Lung microvascular endothelial cell (primary cell): ENCODE measurements at places on chromosomes 7 and 10. TPM values are rescaled to one million over a fixed set of nuclear protein-coding genes. Genes with fewer than 3 reads are reported as not detected.

GRCh38 chr7:101108961-101109360 lies 17.9 kb upstream of the SERPINE1 start:
- no peak for DNase-seq

DNA sequence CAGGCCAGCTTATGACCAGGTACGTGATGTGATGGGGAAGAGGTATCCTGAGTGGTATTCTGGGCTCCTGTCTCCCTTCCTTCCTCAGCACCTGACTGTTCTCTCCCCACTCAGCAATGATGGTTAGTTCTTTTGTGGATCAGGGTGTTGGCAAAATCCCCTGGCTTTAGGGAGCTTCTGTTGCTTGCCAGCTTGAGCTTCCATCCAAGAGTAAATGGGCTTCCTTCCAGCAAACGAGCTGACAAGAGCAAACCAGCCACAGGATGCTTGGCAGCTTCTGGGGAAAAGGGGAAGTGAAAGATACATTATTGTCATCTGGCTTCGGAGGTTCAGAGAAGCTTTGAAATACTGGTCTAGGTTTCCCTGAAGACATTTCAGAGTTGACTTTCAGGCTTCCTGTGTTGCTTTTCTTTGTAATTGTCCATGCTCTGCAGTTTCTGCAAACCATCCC lies 5.2 kb downstream of the DUSP5 start:
- peak; percentile 75 for DNase-seq

DNA sequence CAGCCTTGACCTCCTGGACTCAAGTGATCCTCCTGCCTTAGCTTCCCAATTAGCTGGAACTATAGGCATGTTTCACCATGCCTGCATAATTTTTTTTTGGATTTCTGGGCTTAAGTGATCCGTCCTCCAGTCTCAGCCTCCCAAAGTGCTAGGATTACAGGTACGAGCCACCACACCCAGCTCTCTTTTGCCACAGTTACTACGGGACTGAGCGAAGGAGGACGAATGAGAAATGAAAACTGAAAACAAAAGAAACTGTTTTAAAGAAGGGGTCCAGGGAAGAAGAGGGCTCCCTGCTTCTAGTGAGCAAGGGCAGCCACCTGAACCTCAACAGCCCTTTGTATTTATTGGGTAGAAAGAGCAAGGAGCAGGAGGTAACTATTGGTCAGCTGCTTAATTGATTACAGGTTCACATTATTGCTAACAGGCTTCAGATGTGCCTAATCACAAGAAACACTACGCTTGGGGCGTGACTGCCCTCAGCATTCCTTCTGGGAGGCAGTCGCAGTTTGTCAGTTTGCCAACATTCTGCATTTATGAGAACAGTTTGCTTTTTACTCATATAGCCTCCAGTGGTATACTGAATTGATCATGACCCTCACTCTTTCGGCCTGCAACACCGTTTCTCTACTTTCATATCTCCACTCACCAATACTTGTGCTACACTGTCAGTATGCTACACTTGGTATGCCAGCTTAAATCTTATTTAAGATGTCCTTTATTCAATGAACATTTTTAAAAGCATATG lies 676.8 kb downstream of the DNAJB9 start:
- DNase-seq: no peak

The VWDE gene
- total RNA-seq: under 0.01 TPM in 1 of 2 replicates, not detected in the other

GRCh38 chr10:48804740-48805182 lies 120.1 kb downstream of the WDFY4 start:
- no peak for DNase-seq

- DNase-seq: no peak
Observed at GRCh38 chr7:137276189-137276588, 67.3 kb downstream of the PTN start.

The SPDYE9 gene
- not detected in 2 replicates for total RNA-seq

DNA sequence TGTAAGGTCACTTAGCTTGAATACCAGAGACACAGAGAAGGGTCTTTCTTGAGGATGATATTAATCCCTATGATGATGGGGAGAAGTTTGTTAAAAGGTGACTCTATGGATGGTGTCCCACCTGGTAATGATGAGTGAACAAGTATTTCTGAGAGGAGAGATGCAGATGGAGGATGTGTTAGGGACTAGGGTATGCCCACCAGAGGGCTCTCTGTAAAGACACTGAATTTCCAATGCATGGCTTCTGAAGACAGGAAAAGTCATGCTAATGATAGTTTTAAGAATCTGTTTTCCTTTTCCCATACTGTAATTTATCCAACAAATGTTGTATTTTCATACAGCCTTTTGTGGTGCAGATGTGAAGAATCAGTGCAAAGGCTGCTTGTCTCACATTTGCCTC lies 1250.9 kb upstream of the CELF2 start:
- DNase-seq: no peak

The PROSER2 gene
- total RNA-seq: 5.0 and 7.3 TPM in 2 replicates

- DNase-seq: peak; percentile 68
Observed at GRCh38 chr7:108211382-108212201, 81.4 kb upstream of the LAMB4 start.

GRCh38 chr7:72441791-72442190 lies 29.7 kb upstream of the CALN1 start:
- no peak for DNase-seq

The OPALIN gene
- total RNA-seq: not detected in 2 replicates

DNA sequence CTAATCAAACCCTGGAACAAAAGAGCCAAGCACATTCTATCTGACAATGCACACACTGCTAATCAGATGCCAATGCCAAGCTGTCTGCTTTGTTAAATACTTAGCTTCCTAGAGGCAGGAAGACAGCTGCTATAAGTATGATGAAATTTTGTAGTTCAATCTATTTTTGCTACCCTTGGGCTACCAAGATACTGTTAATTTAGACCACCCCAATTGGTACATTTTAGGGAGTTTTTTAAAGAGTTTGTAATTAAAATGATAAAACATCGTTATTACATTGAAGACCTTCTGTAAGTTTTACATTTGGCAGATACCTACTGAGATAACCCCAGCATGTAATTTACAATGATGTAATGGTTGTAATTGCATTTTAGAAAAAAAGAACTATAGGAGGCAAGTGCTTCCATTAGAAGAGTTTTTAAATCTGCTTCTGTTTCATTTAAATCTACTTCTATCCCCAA lies 268.5 kb downstream of the ADK start:
- DNase-seq: peak; percentile 17

DNA sequence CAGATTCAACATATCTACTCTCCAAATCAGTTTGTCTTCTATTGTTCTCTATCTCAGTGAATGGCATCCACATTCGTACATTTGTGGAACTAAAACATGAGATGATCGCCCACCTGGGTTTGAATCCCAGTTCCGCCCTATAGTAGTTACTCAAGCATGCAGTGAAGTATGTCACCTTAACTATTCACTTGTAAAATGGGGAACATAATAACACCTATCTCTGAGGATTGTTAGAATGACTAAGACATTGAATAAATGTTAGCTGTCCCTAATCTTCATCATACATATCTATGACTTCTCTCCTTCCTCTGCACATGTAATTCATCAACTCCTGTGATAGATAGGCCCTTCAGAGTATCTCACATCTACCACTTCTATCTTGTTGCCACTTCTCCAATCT lies 24.7 kb downstream of the UBE2D1 start:
- no peak for DNase-seq

GRCh38 chr7:90759710-90760109 lies 163.6 kb downstream of the CDK14 start:
- no peak for DNase-seq

The SPDYE16 gene
- total RNA-seq: not detected in 2 replicates

DNA sequence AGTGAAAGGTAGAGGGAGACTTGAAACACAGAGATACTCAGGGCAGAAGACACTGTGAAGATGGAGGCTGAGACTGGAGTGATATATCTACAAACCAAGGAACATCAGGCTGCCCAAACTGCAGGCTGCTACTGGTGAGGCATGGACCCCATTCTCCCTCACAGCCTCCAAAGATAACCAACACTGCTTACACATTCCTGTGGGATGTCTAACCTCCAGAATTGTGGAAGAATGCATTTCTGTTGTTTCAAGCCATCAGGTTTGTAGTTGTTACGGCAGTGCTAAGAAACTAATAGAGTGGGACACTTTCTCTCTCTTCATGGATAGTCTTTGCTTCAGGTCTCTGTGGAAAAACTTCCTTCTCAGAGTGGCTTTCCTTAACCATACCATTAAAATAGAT lies 182.6 kb upstream of the TMEM106B start:
- DNase-seq: no peak
